ENCODE measurements at places on chromosomes 7 and 10.

DNA sequence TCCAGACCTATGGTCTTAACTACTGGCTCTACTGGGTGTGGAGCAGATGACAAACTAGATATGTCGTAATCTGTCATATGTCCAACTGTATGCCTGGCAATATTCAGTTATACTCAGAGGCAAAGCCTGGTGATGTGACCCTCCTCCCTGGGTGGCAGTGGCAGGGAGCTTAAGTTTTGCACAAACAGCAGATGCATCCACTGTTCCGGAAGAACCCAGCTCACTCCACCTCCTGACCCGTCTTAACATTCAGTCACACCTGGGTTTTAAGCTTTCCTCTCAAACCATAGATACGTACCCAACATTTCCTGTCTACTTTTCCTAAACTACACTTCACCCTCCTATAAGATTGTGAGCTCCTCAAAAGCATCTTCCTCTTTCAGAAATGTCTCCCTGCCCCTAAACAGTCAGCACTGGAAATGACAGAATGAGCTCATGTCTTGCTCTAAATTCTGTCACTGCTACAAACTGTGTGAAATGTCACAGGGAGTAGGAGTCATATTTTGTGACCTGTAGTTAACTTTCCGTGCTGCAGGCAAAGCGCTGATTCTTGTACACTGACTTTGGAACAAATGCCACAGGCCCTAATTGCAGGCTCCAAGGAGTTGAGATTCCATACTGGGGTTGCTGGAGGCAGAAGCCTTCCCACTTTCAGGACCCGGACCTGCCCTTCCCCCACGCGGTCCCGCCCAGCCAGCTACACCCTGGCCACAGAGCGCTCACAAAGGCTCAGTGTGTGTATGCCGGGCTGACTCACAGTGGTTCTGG lies 23.9 kb downstream of the SCD start:
- peak; percentile 57 for ATAC-seq

- no peak for ATAC-seq
Observed at GRCh38 chr7:141317033-141317585, 234.1 kb upstream of the AGK start.

- no peak for ATAC-seq
Observed at GRCh38 chr10:70993051-70993450, 104.7 kb upstream of the PCBD1 start.

GRCh38 chr10:132036887-132037675 lies 28.7 kb upstream of the JAKMIP3 start:
- ATAC-seq: no peak

Data from activated T-helper 17 cell treated with anti-CD3 and anti-CD28 coated beads, Interleukin-2, amount 50 U/mL, for 72 hours (primary cell).